ENCODE measurements at places on chromosomes 4 and X.
A peak's percentile ranks its signal among the peaks of the same experiment; 100 is the strongest.

GRCh38 chr4:604131-604530 lies 21.2 kb upstream of the PDE6B start:
- peaks cover 29% of the 10 kb centered on the region for H3K27me3 ChIP-seq
- no peaks in the 10 kb centered on the region for H3K36me3 ChIP-seq
- peaks cover 10% of the 10 kb centered on the region for H3K4me1 ChIP-seq
- DNase-seq, result peak; percentile 32

DNA sequence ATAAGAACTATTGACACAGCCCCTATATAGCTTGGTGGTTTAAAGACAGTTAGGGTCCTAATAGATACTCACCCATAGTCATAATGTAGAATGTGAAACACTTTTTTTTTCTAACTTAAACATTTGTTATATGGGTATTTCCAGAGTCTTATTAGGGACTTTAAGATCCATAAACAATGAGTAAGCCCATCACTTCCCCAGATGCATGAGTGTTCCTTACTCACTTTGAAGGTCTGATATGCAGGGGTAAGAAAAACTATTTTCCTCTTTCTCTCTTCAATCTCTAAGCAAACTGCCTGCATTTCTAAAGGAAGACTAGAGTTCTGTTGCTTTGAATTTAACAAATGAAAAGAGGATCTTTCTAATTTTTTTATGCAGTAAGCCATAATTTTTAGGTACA lies 443.6 kb upstream of the PITX2 start:
- no peak overlapping the region for H3K27ac ChIP-seq
- H3K36me3 ChIP-seq, result no peaks in the 10 kb centered on the region
- no peak for DNase-seq
- no peaks in the 10 kb centered on the region for H3K4me1 ChIP-seq

- H3K4me1 ChIP-seq, result peaks cover 7% of the 10 kb centered on the region
- H3K36me3 ChIP-seq, result no peaks in the 10 kb centered on the region
- H3K27me3 ChIP-seq, result no peaks in the 10 kb centered on the region
- H3K4me3 ChIP-seq, result no peak overlapping the region
- DNase-seq, result no peak
Observed at GRCh38 chr4:168696826-168697225, 200.0 kb downstream of the PALLD start.

DNA sequence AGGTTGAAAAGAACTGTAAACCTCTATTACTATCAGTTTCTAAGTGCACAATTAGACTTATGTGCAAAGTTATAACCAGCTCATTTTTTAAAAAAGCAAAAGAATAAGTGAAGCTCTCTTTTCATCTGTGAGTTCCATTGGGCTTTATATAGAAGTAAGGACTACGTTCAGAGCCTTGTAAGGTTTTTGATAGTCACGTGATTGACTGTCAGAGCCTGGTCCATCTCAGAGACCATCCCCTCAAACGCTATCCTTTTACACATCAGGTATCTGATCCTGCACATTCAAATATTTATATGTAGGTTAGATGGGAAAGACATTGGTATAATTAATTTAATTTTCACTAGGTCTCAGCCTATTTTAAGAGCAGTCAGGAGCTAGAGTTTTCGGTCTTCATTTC lies 279.3 kb downstream of the INPP4B start:
- no peak overlapping the region for H3K4me3 ChIP-seq
- H3K27me3 ChIP-seq, result no peaks in the 10 kb centered on the region
- DNase-seq, result no peak
- no peak overlapping the region for H3K27ac ChIP-seq
- no peaks in the 10 kb centered on the region for H3K36me3 ChIP-seq

DNA sequence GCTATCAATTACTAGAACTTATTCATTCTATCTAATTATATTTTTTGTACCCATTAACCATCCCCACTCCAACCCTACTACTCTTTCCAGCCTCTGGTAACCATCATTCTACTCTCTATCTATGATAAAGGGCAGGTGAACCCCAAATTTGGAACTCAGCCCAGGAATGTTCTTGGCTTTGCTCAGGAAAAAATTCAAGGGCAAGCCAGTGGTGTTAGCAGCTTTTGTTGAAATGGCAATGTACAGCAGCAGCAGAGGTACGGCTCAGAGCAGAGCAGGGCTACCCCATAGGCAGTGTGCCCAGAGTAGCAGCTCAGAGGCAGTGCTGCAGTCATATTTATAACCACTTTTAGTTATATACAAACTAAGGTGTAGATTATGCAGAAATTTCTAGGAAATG lies 138.2 kb downstream of the RNF150 start:
- no peaks in the 10 kb centered on the region for H3K4me1 ChIP-seq
- no peak overlapping the region for H3K4me3 ChIP-seq
- no peaks in the 10 kb centered on the region for H3K27me3 ChIP-seq
